ENCODE measurements at places on chromosomes 12 and 14.

- no peak for DNase-seq
Observed at GRCh38 chr14:88879022-88879421, 54.6 kb downstream of the TTC8 start.

GRCh38 chr14:50954811-50955372 is 10.6 kb upstream of the PYGL start:
- peak; percentile 58 for DNase-seq

DNA sequence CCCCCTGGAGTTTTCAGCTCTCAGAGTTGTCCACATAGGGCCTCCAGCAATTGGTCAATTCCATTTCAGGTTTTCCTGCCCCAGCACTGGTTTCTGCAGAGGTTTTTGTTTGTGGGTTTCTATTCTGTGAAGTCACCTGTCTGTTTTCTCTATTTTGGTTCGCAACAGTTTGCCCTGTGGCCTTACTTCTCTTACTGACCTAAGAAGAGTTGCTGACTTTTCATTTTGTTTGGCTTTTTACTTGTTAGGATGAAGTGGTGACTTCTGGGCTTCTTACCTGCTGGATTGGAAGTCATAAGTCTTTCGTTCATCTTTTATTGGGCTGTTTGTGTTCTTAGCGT is 196.4 kb upstream of the PARP11 start:
- DNase-seq, result no peak

- no peak for DNase-seq
Observed at GRCh38 chr12:54384591-54385041, at the start of gene ZNF385A. Gene ZNF385A (minus strand): TSS chr12:54384733. CDS start chr12:54384514, 219 bp downstream.

GRCh38 chr12:50924131-50924438 is 28.3 kb upstream of the HIGD1C start:
- no peak for DNase-seq

- peak; percentile 78 for DNase-seq
Observed at GRCh38 chr12:49059299-49060171, 1.1 kb downstream of the KMT2D start.

DNA sequence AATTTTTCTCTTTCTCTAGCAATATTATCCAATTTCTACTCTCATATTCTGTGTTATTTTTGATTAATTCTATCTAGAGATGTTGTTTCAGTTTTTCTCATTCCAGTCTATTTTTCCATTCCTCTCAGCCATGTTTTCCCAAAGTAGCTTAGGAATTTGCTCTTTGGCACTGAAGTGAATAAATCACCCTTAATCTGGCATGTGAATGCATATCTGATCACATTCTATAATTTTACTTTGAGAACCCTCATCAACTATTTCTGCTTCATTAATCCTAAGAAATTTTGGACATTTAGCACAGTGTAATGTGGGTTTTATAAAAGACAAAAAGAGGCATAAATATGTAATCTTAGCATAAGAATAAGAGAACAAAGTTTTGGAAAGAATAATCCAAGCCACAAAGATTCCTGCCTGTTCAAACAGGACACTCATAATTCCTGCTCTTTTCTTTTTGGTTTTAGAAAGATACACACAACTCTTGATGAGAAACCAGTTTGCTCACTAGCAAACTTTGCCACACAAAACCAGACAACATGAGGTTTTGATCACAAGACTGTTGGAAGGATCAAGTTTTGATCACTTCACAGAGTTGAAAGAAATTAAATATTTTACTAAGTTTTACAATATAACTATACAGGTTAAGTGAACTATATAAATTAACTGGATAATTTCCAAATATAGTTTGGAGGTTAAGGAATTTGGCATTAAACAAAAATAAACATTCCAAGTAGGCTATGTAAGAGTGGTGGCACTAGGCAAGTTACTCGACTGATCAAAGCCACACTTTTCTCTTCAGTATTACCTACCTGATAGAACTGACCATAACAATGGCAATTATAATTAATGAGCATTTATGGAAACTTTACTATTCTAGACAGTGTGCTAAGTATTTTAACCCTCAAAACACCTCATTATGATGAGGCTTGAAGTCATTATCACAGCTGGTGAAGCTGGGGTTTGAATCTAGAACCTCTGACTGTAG is 226.6 kb upstream of the TMTC1 start:
- DNase-seq, result no peak

DNA sequence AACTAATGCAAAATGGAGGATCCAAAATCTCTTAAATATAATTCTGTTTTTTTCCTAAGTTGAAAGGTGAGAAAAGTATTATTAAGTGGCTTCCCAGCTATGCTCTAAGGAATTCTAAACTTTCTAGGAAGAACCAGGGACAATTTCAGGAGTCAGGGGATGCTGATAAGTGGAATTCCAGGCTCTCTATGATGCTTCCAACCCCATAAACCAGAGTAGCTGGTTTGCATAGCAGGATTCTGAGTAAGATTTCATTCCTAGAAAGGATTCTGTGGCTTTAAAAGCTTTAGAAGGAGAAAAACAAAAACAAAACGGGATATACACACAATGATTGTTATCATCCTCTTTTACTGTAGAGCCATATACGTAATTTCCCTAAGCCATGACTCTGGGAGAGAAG is 93.9 kb downstream of the SLC16A7 start:
- DNase-seq, result no peak

GRCh38 chr14:97293659-97294058 is 496.5 kb downstream of the VRK1 start:
- no peak for DNase-seq

DNA sequence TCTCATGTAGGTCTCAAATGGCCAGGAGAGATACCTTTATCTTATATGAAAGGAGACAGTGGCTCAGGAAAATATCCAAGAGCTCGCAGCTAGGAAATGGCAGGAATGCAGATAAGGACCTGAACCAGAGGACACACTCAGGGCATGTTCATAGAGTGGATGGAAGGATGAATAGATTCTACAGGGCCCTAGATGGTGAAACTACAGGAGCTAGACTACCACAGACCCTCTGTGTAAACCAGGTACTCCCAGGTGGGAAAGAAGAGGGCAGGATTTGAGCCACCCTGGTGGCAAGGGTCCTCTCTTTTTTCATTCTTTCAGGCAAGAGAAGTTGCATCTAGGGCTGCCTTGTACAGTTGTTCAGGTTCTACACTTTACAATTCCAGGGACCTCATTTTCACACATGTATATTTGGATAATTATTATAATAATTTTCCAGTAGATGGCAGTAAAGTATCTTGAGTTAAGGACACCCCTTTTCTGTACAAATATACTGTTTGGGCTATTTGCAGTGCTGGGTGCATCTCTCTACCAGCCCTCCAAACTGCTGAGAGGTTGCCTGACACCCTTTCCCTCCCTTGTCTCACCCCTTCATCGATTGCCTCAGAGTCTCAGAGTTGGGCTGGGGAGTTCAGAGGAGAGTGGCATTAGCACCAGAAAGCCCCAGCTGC is 10.5 kb upstream of the ZDHHC22 start:
- peak; percentile 80 for DNase-seq

GRCh38 chr14:34701808-34702207 is 12.6 kb downstream of the CFL2 start:
- peak; percentile 29 for DNase-seq

DNA sequence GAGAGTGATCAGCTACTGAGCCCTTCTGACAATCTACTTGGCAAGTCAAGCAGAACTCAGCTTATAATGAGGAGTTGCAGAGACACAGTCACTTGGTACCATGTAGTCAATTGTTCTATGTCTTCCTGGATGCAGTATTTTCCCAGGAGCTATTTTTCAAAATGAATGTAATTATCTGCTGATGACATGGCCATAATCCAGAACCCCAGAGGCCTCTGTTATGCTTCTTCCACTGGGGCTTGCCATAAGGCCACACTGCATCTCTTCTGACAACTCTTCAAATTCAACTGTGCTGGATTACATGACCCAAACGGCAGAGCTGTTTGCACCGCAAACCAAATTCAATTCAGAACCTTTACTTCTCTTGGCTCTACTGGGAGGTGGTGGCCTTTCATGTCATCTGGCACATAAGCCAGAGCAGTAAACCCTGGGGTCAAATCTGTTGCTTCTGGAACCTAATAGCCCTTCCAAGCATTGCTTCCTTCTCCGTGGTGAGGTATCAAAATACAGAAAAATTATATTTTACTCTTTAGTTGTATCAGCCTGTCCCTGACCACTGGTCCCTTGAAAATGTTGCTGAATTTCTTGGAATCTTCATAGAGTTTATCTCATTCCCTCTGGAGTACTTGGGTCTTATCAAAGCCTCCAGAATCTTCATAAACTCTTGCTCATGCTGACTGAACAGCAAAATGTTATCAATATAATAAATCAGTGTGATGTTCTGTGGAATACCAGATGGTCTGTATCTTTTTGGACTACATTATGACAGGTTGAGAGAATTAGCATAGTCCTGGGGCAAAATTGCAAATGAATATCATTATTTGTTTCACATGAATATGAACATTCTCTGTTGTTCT is 79.4 kb upstream of the DCN start:
- DNase-seq, result no peak

DNA sequence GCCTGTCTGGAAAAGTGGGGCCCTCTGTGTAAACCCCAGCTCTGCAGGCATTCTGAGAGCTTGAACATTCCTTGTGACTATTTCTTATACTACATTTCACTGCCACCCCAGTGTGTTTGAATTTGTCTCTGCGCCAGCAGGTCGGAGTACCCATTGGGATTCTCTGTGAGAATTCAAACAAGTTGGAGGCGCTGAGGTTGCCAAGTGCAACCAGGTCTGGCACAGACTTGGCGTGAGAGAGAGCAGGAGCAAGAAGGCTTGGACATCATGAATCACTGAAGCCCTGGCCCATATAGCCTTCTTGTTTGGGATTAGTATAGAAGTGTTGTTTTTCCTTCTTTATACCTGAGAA is 33.0 kb upstream of the ATP2A2 start:
- peak; percentile 74 for DNase-seq

DNA sequence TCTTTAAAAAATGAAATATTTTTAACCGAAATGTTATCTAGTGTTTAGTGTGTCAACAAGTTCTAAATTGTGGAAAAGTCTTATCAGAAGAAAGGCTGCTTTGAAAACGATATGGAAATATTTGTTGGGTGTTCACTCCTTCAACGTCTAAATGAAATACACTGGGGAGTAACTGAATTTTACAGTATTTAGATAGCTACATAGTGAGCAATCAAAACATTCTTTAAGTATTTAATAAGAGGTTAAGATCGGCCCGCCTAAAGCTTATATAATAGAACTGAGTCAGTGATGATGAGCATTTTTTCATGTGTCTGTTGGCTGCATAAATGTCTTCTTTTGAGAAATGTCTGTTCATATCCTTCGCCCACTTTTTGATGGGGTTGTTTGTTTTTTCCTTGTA is 228.3 kb downstream of the RAD51B start:
- no peak for DNase-seq

- peak; percentile 26 for DNase-seq
Observed at GRCh38 chr12:102669056-102669455, 188.7 kb upstream of the IGF1 start.

- no peak for DNase-seq
Observed at GRCh38 chr14:95337041-95337595, 17.4 kb upstream of the CLMN start.

DNA sequence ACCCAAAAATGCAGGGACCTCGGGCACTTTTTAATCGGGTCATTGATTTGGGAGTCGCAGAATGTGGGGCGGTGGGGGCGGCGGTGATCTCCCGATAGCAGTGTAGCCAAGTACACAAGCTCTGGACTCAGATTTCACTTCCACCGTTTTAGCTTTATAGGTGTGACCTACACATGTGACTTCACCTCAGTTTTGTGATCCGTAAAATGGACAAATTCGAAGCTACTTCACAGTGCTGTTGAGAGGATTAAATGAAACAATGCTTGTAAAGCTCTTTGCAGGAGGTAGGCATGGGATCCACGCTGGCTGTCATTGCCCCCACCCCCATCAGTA is 478 bp downstream of the RITA1 start:
- peak; percentile 75 for DNase-seq

- no peak for DNase-seq
Observed at GRCh38 chr12:98612696-98613334, 19.3 kb downstream of the SLC25A3 start.

GRCh38 chr12:56517854-56518253 is 3.8 kb upstream of the RBMS2 start:
- no peak for DNase-seq

DNA sequence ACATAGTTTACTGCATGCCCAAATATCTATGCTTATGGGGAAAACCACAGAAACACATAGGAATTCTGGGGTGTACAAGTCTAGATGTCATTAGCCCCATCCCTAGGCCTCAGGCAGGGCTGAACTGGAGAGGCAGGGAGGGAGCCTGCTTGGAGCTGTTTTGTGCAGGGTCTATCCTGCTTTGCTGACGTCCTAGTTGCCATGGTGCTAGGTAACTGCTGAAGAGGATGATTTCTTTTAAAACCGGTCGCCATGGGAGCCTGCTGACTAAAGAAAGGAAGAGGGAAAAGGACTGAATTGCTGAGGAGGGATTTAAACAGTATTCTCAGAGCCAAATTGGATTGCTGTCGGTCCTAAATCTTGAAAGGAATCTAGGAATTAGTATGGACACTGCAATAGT is 10.7 kb downstream of the GPR19 start:
- DNase-seq, result peak; percentile 53

GRCh38 chr12:61111218-61111617 is 1149.0 kb upstream of the USP15 start:
- DNase-seq, result no peak

DNA sequence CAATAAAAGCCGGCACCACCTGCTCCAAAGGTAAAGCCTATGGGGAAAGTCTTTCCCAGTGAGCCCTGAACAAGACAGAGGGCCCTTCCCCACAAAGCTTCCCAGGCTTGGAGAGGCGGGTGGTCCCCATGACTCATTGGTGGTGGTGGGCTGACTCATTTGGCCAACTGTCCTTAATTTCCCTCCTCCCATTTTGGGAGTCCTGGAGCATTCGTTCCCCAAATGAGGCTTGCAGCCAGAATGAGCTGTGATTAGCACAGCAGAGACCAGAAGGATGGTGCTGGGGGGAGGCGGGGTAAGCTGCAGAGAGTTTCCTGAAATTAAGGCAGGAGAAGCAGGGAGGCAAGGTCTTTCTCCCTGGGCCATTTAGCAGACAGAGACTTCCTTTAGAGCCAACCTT is 241.7 kb downstream of the DPF3 start:
- DNase-seq, result no peak

GRCh38 chr12:108823804-108824203 is 33.6 kb downstream of the SSH1 start:
- no peak for DNase-seq

DNA sequence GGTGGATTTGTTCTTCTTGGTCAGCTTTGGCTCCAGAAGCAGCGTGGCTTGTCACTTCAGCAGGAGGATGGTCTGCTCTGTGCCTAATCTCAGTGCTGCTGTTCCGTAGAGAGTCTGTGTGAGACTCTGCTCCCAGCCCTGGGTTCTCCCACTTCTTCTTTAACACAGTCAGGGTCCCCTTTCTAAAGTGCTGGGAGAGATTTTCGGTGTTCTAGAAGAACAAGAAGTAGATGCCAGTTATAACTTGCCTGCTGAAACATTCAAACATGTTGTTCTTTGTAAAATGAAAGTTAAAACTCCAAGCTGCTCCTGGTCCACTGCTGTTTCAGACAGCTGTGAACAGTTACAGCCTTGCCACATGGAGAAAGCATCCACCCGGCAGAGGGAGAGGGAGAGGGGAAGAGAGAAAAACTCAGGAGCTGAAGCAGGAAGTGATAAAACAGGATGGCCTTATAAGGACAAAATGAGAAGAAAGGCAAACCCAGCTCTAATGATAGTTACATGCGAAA is 55.2 kb upstream of the CERS5 start:
- DNase-seq, result peak; percentile 90

GRCh38 chr14:86243158-86243557 is 713.2 kb downstream of the FLRT2 start:
- no peak for DNase-seq
